ENCODE measurements at places on chromosomes 13 and 19.
A peak's percentile ranks its signal among the peaks of the same experiment; 100 is the strongest.

GRCh38 chr13:50357586-50358118 is 342.4 kb downstream of the KCNRG start:
- peaks cover 39% of the 10 kb centered on the region for H3K4me1 ChIP-seq
- no peak overlapping the region for H3K4me3 ChIP-seq
- H3K36me3 ChIP-seq: no peaks in the 10 kb centered on the region
- peak; percentile 51 for DNase-seq

DNA sequence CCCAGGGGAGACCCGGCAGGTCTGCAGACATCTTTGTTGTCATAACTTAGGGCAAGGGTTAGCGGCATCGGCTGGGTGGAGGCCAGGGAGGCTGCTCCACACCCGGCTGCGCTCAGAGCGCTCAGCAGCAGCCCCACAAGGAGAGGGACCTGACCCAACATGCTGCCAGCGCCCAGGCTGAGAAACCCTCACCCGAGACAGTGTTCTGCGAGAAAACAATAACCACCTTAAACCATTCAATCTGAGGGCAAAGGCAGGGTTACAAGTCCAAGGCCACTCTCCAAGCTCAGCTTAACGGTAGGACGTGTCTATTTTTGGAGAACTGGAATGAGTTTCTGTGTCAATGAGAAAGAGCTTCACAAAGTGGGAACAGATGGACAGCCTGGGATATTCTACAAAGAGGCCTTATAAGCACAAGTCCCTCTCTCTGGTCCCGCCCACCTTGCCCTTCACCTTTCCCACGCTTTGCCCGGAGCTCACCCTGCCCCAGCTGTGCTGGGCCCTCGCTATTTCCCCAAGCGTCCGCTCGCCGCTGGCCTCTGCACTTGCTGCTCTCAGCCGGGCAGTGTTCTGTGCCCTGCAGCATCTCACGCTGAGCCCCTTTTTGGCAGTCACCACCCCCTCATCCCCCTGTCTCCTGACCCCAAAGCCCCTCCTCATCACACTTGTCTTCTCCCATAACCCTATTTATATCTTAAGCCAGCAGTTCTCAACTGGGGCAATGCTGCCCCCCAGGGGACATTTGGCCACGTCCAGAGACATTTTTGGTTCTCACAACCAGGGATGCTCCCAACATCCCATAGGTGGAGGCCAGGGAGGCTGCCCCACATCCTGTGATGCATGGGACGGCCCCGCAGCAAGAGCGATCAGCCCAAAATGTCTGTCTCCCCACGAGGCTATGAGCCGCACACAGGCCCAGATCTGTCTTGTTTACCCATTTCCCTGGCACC is 17.6 kb downstream of the PPP1R12C start:
- H3K36me3 ChIP-seq: no peaks in the 10 kb centered on the region
- H3K4me3 ChIP-seq: no peak overlapping the region
- DNase-seq: no peak
- no peaks in the 10 kb centered on the region for H3K4me1 ChIP-seq

DNA sequence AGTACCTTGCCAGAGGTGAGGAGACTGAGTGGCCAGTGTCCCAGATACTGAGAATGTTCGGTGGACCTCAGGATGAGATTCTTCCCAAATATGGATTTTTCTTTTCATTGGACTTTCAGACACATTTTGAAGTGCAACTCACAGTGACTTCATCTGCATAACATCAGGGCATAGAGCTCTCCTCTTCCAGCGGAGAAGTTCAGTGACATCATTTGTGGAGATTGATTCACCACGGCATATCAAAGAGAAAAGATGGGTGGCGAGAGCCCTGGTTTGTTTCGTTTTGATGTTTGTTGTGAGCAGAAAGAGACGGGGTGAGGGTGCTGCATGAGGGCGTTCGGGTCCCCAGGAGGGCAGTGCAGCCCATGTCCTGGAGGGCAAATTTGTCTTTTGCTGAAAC is 120.1 kb upstream of the GPR12 start:
- no peak overlapping the region for H3K4me3 ChIP-seq
- no peaks in the 10 kb centered on the region for H3K27me3 ChIP-seq
- no peak for DNase-seq
- no peaks in the 10 kb centered on the region for H3K4me1 ChIP-seq
- H3K36me3 ChIP-seq: no peaks in the 10 kb centered on the region

DNA sequence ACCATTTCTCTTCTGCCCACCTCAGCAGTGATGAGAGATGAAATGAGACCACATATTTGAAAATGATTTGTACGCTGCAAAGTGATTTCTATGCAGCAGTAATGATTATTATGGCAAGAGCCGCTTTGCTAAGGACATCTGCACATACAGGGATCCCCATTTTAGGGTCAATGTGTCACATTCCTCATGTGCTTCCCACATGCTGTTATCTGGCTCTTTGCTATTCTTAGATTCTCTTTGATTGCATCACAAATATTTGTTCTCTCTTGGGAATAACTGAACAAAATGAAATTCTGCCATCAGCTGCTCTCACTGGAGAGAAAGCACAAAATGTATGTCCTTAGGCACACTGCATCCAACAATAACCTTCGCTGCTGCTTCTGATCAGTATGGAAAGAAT is 209.5 kb upstream of the IPO5 start:
- H3K27me3 ChIP-seq: no peaks in the 10 kb centered on the region
- no peak for DNase-seq
- no peaks in the 10 kb centered on the region for H3K36me3 ChIP-seq

All from right lobe of liver (tissue), 6 donors.